ENCODE measurements at places on chromosomes 6 and 20. TPM values are rescaled to one million over a fixed set of nuclear protein-coding genes. Genes with fewer than 3 reads are reported as not detected.

The SLC17A1 gene
- not detected for total RNA-seq

DNA sequence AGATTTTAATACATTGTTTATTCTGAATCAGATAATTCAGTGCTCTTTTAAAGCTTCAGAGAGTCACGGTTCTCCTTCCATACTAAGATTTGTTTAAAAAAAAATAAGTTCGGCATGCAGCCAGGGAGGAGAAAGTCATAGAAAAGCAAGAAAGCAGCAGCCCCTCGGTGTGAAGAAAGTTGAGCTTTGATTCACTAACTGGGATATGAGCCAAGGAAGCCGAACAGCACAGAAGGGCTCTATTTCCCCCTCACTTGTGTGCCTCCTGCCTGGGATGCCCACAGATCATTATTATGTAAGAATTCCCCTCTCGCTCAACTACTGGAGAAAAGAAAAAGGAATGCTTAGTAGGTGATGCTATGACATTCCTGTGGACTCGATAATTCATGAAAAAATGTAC is 69.3 kb upstream of the SYNJ2 start:
- DNase-seq: no peak

The TRIM15 gene
- total RNA-seq: 1.2 TPM

DNA sequence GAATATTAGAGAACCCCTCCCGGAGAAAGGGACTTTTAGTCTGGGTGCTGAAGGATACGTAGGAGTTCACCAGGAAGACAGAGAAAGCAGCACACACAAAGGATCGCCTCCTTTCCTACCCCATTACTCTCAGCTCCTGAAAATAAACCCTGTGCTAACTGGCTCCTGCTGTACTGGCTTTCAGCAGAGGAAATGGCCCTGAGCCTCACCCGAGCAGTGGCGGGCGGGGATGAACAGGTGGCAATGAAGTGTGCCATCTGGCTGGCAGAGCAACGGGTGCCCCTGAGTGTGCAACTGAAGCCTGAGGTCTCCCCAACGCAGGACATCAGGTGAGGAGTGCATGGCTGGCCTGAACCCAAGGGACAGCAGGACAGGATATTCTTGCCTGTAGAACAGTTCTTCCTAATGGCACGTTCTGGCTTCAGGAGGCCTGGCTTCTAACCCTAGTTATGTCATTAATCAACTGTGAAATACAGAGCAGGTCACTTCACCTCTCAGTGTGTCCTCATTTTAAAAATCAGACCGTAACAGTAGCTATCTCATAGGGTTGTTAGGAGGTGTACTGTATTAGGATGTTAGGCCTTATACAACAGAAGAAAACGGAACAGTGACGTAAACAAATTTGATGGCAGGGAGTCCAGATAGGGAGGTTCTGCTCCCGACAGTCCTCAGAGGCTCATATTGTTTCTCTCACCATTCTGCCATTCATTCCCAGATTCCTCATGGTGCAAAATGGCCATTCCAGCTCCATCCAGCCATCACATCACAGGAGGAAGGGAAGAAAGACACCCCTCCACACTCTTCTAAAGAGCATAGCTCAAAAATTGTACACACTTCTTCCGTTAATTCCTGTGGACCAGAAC is 1.8 kb downstream of the RBCK1 start:
- DNase-seq: no peak

DNA sequence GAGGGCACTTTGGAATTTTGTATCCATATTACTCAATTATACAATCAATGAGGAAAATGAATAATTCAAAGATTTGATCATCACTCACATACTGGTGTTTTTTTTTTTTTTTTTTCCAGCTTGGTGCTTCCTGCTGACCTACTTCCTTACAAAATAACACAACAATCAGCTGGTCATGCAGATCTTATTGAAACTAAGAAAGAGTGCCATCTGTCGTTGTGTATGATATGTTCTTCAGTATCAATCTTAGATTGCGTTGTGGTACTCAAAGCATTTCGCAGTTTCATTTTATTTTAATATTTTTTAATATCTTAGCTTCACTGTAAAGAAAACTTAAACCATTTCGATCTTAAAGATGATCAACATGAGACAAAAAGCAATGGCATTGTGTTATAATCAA is 155.6 kb downstream of the OGFRL1 start:
- no peak for DNase-seq

The ESR1 gene
- total RNA-seq: 0.27 TPM

The VAPB gene
- total RNA-seq: 50.8 TPM

- no peak for DNase-seq
These were observed 99.5 kb downstream of the CD164 start for GRCh38 chr6:109282756-109283155.

The TASP1 gene
- 5.4 TPM for total RNA-seq

DNA sequence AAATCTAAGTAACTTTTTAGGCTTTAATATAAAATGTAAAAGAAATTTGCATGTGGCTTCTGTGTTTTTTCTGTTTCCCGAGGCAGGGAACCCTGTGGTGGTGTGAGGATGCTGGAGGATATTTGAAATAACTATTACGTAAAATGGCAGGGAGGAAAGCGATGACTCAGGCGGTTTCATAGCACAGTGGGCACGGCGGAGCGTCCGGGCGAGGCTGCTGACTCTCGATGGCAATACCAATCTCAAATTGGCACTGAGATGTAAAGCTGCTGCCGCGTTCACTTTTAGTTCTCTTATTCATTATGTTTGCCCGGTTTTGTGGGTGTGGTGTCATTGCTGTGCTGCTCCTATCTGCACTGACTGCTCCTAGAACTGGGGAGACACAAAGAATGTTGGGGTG is 254.3 kb downstream of the THBS2 start:
- DNase-seq: no peak

GRCh38 chr6:122709922-122710512 is 69.5 kb upstream of the FABP7 start:
- no peak for DNase-seq

The SH3BGRL2 gene
- total RNA-seq: 10.8 TPM

The IP6K3 gene
- total RNA-seq: not detected

DNA sequence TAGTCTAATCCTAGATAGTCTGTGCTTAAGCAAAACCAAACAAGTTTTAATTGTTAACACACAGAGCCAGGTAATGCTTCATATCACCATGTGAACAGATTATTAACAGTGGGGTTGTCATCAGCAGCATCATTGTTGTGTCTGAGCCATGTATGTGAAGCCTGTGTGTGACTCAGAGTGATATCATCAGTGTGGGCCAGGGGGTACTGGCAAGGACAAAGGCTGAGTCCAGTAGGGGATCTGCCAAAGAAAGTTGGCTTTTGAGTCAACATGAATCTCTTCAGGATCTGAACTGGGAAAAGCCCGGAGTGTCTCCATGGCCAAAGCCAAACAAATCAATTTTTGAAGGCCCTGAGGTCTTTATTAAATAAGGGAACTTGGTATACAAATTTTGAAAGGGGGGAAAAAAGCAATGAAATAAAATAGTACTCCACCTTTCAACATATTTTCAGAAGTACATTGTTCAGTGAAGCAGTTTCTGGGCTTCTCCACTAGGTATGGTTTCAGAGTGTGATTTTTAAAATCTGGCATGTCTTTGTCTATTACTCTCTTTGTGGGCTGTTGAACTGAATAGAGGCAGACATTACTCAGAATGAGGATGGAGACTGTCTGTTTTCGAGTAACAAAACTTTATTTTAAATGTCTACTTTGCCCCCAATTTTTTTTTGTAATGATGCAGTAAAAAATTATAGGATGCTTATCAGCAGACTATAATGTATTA is 444.2 kb upstream of the JAG1 start:
- DNase-seq: no peak

DNA sequence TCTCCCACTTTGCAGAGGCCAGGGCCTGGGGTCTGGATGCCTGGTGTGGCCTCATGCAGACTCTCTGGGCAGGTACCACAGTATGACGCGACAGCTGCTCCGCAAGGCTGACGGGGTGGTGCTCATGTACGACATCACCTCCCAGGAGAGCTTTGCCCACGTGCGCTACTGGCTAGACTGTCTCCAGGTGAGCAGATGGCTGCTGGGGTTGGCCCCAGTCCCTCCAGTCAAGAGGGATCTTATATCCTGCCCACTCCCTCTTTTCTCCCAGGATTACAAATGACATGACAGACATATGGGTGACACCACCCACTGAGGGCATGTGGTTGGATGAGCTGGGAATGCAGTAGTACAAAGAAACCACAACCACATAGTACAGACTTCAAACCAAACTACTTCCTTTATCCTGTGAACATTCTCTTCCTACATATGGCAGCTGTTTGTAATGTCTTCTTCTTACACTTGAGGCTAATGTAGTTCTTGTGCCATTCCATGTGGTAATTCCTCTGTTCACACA is 29.9 kb downstream of the RAB44 start:
- DNase-seq: no peak

DNA sequence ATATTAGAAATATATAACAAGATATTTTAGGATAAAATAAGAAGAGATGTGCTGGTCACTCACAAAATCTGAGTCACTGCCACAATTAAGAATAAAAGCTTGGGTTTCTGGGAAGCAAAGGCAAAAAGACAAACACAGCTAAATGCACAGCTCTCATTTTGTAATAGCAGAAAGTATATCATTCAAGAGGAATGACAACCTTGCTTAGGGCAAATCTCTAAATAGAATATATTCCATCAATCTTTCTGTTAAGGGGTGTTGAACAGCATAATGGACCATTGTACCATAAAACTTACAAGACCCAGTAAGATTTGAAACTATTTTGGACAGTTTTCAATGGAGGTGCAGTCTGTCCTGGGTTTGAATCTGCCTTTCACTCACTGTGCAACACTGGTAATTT is 464.9 kb upstream of the SOX4 start:
- DNase-seq: no peak
